Fibroblast of skin of right biceps (primary cell): ENCODE measurements at places on chromosomes 4 and X.
A peak's percentile ranks its signal among the peaks of the same experiment; 100 is the strongest.

GRCh38 chr4:106851726-106852125 is 184.4 kb downstream of the DKK2 start:
- peak; percentile 30 for DNase-seq

DNA sequence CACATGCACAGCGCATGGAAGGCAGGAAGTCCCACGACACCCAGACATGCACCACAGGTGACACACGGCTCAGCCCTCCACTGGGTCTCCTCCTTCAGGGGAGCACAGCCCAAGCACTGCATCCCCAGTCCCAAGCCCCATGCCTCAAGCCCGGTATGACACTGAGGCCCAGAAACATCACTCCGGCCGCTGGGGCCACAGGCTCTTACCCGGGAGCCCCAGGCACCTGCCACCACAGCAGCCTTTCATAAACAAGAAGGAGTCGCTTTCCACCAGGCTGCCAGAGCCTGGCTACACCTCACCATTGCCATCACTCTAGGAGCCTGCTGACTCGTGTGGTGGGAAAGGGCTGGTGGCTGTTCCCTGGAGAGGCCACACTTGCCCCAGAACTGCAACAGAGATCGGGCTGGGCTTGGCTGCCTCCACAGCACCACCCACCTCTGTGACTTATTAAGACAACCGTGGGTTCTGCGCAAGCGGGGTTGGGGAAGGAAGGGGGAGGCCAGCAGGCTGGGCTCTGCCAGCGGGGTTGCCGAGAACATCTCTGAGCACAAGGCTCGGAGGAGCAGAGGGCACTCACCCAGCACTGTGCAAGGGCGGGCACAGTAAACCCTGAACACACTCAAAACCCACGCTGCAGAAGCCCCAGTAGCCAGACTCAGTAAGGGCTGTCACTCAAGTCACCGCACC is 4.5 kb downstream of the HAUS7 start:
- no peak for DNase-seq

- DNase-seq: no peak
Observed at GRCh38 chr4:178963446-178964045, 1521.3 kb upstream of the AGA start.

DNA sequence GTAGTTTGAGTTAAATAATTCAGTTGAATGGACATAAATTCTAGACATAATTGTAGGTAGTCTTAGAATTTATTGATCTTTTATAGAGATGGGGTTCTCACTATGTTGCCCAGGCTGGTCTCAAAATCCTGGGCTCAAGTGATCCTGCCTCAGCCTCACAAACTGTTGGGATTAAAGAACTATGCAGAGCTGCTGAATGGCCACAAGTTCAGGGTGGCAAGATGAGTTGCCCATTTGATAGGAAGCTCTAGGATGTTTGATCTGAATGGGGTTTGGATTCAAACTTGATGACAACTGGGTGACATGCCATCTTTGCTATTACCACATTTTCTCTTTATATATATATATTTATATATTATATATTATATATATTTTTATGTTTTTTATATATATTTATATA is 3.6 kb downstream of the RPL36A start:
- no peak for DNase-seq

DNA sequence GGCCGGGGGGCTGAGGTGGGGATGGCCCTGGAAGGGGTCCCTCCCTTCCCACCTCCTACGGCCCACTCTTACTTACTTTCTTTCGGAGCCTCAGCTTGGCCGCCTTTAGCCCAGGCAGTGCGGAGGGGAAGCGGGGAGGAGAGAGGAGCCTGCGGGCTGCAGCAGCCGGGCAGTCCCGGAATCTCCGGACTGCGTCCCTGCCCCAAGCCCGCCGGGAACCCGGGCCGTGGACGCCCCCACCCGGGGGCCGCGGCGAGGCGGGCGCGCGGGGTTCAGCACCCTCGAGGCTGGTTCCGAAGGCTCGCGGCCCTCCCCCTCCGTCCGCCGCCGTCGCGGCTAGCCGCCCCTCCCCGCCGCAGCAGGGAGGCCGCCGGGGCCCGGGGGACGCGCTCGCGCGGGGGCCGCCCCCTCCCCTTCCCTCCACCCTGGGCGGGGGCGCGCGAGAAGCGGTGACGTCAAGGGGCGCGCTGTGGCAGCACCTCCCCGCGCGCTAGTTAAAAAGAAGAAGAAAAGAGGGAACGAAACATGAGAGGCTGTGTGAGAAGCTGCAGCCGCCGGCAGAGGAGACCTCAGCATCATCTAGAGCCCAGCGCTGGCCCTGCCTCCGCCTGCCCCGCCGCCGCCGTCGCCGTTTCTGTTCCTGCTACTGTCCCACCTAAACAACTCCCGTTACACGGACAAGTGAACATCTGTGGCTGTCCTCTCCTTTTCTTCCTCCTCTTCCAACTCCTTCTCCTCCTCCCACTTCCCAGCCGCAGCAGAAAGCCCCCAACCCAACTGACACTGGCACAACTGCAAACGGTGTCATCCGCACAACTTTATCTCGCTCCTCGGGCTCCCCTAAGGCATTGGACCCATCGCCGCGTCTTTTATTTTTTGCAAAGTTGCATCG is at the start of gene HHIP:
TSS of gene HHIP (plus strand) at position 526 of the 892 bp plus-strand sequence. CDS start 520 bp downstream, outside the sequence.
- peak; percentile 60 for DNase-seq

- DNase-seq: no peak
Observed at GRCh38 chr4:2457481-2458295, 11.2 kb upstream of the RNF4 start.

DNA sequence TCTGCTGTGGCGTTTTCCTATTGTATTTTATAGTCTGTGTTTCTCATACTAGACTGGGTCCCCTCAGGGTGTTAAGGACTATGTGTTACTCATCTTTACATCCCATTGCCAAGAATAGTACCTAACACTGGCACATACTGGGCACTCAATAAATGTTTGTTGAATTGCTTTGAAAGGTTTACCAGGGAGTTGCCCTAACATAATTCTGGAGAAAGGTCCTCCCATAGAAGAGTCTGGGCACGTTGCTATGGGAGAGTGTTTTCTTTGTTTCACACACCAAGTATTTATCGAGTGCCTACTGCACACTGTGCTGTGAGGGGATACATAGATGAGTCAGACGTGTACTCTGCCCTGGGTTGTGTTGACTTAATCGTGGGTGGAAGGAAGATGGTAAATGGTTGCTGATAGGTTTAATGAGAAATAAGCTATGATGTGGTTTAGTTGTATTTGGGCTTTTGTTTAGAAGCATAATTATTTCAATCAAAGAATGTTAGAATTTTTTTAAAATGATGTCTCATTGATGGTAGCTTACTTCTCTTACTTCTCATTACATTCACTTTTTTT is 42.9 kb downstream of the AFF1 start:
- peak; percentile 68 for DNase-seq

DNA sequence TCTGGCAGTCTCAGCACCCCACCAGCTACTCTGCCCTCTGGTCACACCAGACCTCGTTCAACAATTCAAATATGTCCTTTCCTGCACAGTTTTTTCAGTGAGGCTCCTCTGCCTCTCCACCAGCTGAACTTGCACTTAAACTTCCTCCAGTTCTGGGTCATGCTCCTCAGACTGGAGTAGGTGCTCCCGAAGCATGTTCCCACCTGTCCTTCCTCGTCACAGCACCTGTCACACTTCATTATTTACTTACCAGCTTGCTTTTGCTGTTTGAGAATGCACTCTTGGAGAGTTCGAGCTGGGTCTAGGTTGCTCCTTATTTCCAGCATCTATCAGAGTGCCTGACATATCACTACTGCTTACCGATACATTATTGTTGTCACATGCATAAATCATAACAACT is 144.8 kb upstream of the TTC29 start:
- no peak for DNase-seq

- no peak for DNase-seq
Observed at GRCh38 chr4:101089168-101089567, 258.2 kb downstream of the PPP3CA start.

DNA sequence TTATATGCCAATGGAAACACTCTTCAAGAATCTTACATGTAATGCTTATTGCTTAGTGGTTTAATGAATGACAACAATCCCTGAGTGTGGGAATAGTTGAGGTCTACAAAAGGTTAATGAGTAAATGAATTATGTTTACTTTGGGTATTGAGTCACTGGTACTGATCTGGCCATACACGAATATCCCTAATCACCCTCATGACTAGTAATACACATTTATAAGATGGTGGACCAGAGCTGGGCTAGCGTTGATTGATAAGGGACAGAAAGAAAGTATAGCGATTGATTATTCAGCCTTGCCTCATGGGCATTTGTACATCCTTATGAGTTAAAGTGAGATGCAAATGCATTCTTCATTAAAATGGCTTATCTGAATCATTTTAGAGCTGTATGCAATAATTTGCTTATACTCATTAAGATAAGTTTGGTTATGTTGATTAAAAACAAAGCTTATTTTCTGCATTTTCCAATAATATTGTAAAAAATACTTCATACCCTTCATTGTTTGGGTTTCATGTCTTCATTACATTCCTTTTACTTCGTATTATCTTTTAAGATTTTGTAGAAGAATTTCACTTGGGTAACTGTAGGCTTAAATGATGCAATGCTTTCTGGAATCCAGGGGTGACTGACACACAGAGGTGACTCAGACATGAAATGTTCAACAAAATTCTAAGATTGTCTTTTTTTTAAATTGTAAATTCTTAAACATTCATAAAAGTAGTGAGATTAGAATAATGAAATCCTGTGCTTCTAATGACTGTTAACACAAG is 47.4 kb downstream of the FGF2 start:
- DNase-seq: peak; percentile 88

DNA sequence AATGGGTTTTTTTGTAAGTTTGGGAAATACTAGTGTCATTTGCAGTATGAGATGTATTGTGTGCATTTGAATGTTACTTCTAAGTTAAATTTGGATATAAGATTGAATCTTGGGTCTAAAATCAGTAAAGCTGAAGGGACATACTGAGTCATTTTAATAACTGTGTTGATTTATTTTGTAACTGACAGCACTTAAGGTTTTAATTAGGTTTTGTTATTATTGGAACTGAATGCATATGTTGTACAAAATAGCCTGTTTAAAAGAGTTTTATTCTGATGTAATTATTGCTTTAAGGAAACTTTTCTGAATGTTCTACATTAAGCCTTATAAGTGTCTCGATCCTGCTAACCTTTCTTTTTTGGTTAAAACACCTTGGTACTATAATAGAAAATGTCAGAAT is 396.6 kb downstream of the MAPK10 start:
- DNase-seq: peak; percentile 42

DNA sequence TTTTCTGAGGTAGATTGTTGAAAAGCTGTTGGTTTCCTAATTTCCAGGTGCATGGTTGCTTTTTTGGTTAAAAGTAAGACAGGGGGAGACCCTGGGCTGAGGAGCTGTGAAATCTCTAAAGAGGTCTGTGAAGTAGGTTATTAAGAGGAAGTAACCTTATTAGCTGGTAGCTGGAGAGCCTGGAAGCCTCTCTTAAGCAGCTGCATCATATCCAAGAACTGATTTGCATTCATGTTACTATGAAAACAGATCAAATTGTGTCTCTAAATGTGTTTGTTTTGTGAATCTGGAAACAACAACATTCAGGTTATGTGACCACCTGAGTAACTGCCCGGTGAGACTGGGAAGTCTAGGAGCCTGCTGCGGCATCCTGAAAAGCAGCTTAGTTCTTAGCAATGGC is 54.1 kb downstream of the ARHGAP10 start:
- no peak for DNase-seq

DNA sequence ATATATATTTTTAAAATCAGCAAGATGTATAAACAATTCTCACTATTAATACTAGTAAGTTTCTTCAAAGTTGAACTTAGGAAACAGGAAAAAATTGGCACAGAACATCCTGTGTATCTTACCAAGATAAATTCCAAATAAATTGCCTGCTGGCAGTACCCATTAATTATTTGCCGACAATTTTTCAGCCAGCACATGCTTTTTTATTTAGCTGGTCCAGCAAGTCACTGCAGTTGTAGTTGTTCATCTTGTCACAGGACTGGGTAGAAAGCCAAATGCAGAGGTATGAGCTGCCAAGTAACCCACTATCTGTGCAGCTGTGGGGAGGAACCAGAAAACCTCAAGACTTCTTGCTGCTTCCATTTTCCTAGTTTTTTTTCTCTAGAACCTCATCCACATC is 113.4 kb downstream of the PACRGL start:
- no peak for DNase-seq

- no peak for DNase-seq
Observed at GRCh38 chr4:138561276-138561880, 319.2 kb upstream of the SLC7A11 start.

DNA sequence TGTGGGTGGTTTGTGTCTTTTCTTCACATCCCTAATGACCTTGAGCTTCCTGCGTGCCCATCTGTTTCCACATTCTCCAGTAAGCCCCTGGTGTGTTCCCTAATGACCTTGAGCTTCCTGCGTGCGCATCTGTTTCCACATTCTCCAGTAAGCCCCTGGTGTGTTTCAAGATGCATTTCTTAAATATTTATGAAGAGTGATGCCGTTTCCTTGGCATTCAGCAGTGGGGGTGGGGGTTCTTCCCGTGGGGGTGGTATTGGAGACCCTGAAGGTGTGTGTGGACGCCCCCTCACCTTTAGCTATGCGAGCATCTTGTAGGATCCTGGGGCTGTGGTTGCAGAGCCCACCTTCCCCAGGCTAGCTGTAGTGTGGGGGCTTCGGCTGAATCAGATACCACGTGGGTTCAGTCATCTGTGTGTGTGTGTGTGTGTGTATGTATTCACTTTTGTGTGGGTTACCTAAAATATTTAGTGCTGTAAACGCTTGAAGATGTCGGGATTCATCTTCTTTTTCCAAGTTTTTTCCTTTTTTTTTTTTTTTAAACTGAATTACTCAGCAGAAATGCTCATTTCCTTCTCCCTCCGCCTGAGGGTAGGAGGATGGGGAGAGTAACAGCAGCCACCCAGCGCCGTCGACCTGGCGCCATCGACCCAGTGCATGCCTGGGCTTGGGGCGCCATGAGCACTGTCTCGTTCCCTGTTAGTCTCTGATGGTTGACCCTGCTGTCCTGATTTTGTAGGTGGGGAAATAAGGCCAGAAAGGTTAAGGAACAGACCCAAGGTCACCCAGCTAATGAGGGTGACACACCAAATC is 9.9 kb downstream of the NSG1 start:
- DNase-seq: peak; percentile 32

GRCh38 chr4:186722796-186723291 is 812 bp downstream of the FAT1 start:
- peak; percentile 57 for DNase-seq

DNA sequence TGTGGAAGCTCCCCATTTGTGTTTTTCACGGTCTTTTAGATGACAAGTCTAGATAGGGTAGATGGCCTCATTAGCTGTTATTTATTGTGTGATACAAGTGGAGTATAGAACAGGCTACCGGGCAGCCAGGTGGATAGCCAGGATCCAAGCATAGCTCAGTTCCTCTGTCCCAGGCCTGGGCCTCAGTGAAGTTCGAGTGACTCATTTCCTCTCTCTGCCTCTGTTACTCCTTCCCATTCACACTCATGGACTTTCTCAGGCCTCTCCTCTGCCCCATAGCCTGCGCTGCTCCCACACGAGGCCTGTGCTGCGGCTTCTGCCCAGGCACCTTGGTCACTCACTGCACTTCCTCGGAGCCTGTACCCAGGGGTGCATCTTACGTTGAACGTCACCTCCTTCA is 54.5 kb downstream of the TENM3 start:
- DNase-seq: peak; percentile 53
